Mesothelial cell of epicardium (in vitro differentiated cells): ENCODE measurements at places on chromosomes 6 and 20.

- DNase-seq = no peak
Measured at GRCh38 chr6:131844243-131844841, 36.5 kb downstream of the ENPP1 start.

GRCh38 chr6:162618448-162619002 is 109.0 kb downstream of the PRKN start:
- no peak for DNase-seq

- no peak for DNase-seq
Measured at GRCh38 chr20:34129518-34130162, 17.6 kb upstream of the EIF2S2 start.

GRCh38 chr6:155274533-155274932 is 10.7 kb downstream of the CLDN20 start:
- DNase-seq = no peak

GRCh38 chr6:138560130-138560860 is 61.0 kb upstream of the NHSL1 start:
- no peak for DNase-seq

DNA sequence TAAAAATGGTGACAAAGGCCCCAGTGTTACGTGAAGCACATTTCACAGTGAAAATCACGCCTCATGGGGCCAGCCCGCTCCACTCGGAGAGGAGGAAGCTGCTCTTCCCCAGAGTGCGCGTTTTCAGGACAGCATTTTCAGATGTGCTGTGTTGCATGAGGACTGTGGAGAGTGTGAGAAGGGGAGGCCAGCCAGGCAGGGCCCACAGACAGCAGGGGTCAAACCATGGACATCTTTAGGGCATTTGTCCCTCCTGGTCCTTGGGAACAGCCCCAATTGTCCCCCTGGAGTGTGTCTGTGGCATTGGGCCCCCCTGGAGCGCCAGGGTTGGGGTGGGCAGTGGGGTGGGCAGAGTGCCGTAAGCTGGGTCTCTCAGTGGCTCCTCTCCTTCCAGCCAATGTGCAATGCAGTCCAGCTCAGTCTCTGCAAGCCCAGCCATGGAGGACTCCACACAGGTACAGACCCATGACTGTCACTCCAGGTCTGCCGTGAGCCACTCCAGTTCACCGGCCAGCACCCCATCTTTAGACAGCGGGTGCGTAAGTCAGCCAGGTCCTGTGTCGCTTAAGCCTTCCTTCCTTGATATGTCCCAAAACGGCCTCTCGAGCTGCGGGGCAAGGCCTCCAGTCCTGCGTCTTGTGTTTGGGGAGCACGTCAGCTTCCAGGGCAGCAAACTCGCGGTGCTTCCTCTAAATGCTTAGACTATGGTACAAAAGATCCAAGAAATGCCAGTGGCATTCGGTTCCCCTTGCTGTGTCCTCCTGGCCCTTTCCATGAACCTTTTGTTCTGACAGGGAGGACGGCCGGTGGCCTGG is 159.3 kb upstream of the AFDN start:
- no peak for DNase-seq

- no peak for DNase-seq
Measured at GRCh38 chr6:24078200-24078599, 47.8 kb upstream of the NRSN1 start.

GRCh38 chr20:57212534-57213276 is 53.7 kb downstream of the BMP7 start:
- peak; percentile 63 for DNase-seq

GRCh38 chr6:3310051-3310448 is 51.3 kb downstream of the PSMG4 start:
- no peak for DNase-seq

GRCh38 chr20:25031241-25031640 is 26.7 kb downstream of the ACSS1 start:
- no peak for DNase-seq

DNA sequence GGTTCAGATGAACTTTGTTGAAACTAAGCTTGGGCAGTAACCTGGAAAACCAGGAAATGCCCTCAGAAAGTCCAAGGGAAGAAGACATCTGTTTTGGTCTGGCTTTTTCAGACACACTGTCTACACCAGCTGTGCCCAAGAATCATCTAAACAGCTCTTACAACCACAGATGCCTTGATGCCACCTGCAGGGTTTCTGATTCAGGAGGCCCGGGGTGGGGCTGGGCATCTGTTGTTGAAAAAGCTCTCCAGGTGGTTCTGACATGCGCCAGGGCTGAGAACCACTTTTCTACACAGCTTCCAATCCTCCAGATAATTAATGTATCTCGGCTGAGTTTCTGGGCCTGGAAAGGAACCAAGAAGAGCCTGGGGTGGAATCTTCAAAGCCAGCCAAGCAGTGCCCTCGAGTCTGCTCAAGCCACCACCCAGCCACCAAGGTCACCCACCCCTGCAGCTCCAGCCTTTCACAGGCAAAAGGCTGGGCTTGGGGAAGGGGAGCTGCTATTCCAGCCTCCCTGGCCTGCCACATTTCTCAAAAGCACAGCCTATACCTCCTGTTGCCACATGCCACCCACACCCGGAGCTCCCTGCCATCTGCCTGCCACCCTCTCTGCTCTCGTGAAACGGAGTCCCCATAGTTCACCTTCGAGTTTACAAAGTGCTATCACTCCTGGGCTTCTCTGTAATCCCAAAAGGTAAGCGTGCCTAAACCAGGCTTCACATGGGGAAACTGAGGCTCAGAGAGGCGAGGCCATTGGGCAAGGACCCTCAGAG is 9.4 kb downstream of the MDGA1 start:
- no peak for DNase-seq

GRCh38 chr20:18166241-18166881 is 28.7 kb downstream of the KAT14 start:
- no peak for DNase-seq

GRCh38 chr6:3650959-3651697 is 100.4 kb downstream of the PXDC1 start:
- no peak for DNase-seq
